ENCODE measurements at places on chromosomes 5 and 9.

DNA sequence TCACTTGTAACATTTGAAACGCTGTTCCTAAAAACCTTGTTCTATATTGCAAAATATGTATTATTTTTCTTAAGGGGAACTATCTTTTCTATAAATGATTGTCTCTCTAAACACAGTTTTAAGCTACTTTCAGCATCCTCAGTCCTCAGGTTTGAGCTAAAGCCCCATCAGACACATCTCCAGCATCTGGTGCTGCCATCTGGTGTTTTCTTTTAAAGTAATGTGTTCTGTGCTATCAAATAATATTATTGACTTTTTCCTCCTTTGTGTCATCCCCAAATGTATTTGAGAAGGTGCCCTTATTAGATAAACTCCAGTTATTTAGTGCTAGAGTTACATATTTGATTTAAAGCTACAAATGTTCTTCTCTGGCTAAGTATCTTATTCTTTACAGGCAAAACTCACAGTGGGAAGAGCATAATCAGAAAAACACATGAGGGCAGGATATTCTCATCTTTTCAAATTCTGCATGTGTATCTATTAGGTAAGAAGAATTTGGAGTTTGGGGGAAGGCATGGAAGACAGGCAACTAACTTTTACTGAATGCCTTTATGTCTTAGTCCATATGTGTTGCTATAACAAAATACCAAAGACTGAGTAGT lies 27.5 kb downstream of the ZNF474 start:
- H3K36me3 ChIP-seq = no peaks in the 10 kb centered on the region
- H3K4me3 ChIP-seq = no peak overlapping the region
- no peaks in the 10 kb centered on the region for H3K4me1 ChIP-seq
- DNase-seq = peak; percentile 68

GRCh38 chr5:104146652-104147051 lies 584.1 kb upstream of the NUDT12 start:
- no peaks in the 10 kb centered on the region for H3K27me3 ChIP-seq
- H3K4me3 ChIP-seq = no peak overlapping the region
- no peaks in the 10 kb centered on the region for H3K4me1 ChIP-seq

GRCh38 chr5:98205691-98206461 lies 567.6 kb upstream of the RGMB start:
- no peaks in the 10 kb centered on the region for H3K27me3 ChIP-seq
- H3K4me3 ChIP-seq = no peak overlapping the region
- DNase-seq = no peak
- H3K4me1 ChIP-seq = no peaks in the 10 kb centered on the region

- H3K4me1 ChIP-seq = peaks cover 4% of the 10 kb centered on the region
- DNase-seq = no peak
- H3K4me3 ChIP-seq = no peak overlapping the region
- H3K27me3 ChIP-seq = no peaks in the 10 kb centered on the region
These were observed 1.2 kb downstream of the CDHR2 start for GRCh38 chr5:176550275-176550831.

DNA sequence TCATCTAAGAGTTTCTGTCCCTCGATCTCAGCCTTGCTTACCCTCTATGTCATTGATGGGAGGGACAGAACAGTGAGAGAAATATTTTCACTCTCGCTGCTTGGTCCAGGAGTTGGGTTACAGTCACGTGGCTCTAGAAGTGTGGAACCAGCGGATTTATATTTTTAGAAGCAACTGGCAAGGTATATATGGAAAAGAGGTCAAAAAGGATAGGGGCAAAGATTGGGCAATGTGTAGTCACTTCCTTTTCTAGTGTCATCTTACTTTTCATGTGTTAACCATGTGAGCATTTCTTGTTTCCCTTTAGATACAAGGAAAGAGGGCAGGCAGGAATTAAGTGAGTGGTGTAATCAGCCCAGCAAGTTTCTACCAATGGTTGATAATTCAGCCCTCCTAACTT lies 111.5 kb upstream of the ZNF366 start:
- no peaks in the 10 kb centered on the region for H3K27me3 ChIP-seq
- H3K36me3 ChIP-seq = no peaks in the 10 kb centered on the region

DNA sequence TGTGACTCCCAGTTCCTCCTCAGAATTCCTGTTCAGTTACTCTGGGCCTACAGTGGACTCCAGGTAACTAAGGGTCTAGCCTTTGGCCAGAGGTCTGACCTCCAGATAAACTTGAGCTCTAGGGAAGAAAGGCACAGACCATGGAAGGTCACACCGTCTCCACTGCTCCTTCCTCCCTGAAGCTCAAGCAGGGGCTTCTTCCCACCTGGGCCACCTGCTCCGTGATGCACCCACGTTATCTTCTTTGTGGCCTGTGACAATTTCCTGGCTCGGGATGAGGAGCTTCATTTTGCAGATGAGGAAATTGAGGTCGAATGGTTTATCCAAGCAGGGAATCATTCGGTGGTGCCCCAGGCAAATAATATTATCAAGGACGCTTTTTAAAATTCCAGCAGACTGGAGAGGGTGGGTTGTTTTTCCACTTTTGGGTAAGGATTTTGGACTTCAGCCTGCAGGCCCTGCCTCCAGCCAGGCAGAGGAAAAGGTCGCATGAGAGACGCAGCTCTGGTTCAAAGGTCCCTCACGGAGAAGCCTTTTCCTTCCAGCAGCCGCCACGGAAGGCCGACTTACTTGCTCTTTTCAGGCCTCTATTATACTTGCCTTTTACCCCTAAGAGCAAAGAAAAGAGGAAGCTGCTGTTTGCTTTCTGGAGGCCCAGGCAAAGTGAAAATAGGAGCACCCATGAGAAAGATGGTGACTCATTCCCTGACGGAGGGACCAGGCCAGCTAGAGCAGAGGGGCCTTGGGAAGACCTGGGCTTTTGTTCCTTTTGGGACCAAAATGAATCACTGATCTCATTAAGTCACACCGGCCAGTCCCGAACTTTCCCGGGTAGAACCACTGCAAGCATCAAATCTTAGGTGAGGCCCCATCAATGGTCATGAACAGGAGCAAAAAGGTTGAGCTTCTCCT lies 22.8 kb upstream of the DUSP1 start:
- no peak for DNase-seq
- no peak overlapping the region for H3K27ac ChIP-seq
- peaks cover 20% of the 10 kb centered on the region for H3K4me1 ChIP-seq
- no peaks in the 10 kb centered on the region for H3K27me3 ChIP-seq
- no peak overlapping the region for H3K4me3 ChIP-seq

DNA sequence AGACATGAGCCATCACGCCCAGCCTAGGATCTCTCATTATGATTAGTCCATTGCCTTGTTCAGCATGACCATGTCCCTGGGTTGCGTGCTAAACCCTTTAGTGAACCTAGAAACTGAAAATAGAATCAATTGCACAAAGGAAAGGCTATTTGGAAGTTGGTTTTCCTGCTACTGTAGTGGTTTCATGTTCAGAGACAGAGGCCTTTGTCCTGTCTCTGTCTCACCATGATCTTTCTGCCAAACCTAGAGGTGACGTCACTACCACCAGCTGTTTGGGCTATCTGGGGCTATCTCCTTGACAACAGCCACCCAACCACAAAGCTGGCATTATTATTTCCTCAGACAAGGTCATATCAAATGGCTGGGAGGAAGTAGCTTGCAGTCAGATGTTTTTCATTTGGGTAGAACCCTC lies 4.0 kb upstream of the CDK5RAP2 start:
- no peak overlapping the region for H3K27ac ChIP-seq
- H3K4me1 ChIP-seq = no peaks in the 10 kb centered on the region
- no peak overlapping the region for H3K4me3 ChIP-seq
- H3K36me3 ChIP-seq = no peaks in the 10 kb centered on the region
